Mesenteric fat pad (tissue), 1 donor: ENCODE measurements at places on chromosomes 1 and 21.

DNA sequence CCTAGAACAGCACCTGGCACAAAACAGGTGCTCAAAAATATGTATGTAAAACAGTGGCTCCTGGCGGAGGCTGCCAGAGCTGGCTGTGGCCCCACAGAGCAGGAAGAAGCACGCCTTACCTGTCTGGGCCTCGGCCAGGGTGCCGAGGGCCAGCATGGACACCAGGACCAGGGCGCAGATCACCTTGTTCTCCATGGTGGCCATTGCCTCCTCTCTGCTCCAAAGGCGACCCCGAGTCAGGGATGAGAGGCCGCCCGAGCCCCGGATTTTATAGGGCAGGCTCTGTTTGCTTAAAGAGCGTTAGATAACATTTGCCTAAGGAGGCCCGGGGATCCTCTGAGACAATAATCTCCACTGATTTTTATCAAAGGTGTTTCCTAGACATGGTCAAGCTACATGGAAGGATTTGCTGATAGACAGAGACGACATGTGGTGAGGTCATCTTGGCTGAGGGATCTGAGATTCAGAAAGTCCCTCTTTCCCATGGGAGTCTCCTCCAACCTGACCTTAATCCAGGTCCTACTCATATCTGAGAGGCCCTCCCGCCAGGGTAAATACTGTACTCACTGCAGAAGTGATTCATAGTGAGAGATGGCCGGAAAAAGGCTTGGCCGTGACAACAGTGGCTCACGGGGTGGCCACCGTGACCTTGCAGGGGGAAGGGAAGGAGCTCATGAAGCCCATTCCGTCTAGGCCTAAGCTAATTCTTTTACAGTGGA lies at the start of gene TFF1:
Gene TFF1, minus strand, starts transcription at position 244 of the 719 bp plus-strand sequence. Its CDS starts 40 bp downstream, at position 204.
- DNase-seq: no peak

GRCh38 chr1:91764471-91765115 lies 121.4 kb downstream of the TGFBR3 start:
- no peak for DNase-seq

DNA sequence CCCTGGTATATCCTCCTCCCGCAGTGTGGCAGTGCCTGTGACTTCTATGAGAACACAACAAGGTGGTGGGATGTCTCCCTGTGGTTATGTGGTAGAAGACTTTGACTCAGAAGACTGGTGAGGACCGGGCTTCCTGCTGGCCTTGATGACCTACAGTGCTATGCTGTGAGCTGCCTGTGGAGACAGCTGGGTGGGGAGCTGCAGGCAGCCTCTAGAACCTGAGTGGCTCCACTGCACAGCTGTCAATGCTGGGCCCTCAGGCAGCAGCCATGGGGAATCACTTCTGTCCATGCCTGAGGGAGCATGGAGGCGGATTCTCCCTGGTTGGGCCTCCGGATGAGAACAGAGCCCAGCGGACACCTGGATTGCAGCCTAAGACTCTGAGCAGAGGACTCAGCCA lies 14.9 kb downstream of the SLC1A7 start:
- DNase-seq: no peak

DNA sequence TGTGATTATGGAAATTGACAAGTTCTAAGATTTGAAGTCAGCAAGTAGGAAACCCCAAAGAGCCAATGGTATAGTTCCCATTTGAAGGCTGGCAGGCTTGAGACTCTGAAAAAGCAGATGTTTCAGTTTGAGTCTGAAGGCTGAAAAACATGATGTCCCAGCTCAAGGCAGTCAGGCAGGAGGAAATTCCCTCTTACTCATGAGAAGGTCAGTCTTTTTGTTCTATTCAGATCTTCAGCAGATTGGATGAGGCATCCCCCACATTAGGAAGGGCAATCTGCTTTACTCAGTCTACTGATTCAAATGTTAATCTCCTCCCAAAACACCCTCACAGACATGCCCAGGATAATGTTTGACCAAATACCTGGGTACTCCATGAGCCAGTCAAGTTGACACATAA lies 372.5 kb upstream of the ST6GALNAC5 start:
- no peak for DNase-seq

DNA sequence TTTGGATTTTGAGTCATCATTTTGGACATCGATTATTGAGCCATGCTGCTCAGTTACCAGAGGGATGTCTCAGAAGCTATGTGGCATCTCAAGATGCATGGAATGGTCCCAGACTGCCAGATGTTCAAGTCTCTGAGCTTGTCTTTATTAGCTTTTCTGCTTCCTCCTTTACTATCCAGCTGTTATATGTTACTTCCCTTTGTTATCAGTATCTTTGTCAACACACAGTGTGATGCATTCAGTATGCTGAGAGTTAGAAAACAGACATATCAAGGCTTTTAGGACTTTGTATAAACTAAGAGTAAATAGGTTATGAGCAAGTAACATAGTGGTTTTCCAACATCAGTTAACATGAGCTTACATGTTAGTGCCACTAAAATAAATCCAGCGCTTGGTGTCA lies 474.5 kb downstream of the DSCAM start:
- no peak for DNase-seq

- DNase-seq: no peak
Observed at GRCh38 chr1:229838204-229838603, 212.2 kb downstream of the URB2 start.

DNA sequence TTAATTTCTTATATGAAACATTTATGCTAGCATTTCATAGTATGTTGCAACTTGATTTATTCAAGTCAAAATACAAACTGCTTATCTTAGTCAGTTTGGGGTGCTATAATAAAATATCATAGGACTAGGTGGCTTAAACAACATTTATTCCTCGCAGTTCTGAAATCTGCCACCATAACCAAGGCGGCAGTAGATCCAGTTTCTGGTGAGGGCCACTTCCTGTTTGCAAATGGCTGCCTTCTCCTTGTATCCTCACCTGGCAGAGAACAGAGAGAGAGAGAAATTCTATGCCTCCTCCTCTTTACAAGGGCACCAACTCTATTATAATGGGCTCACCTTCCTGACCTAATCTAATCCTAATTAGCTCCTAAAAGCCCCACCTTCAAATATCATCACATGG lies 76.1 kb upstream of the RGS2 start:
- no peak for DNase-seq

DNA sequence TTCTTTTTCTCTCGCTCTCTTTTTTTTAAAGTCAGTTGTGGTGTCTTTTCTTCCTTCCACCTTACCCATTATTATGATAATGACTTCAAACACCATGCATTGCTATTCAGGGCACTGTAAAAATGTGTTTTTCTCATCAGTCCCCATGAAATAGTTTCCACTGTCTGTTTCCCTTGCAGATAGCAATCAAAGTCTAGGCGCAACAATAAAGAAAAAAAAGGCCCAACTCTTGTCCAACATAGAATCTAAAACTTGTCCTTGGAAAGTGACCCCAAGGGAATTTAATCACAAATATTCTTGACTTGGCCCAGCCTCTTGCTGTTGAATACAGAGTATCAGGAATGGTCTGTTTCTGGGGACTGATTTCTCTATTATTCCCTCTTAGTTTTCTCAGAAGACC lies 382.5 kb downstream of the PLPP3 start:
- DNase-seq: no peak

DNA sequence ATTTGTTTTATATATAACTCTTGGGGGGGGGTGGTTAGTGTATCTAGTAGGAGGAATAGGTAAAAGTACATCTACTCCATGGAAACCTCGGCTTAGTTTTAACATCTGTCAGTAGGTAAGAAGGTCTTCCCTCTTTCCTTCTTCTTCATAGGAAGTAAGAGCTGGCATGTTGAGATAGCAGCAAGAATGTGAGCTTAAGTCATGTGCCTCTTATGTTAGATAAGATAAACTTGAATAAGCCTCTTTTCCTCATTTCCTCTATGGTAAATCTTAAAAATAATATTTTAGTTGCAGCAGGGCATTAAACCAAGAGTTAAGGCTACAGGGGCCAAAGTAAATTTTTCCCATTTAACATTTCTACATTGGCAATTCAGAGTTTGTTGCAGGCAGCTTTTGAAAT lies 100.4 kb downstream of the MAP3K21 start:
- DNase-seq: no peak

DNA sequence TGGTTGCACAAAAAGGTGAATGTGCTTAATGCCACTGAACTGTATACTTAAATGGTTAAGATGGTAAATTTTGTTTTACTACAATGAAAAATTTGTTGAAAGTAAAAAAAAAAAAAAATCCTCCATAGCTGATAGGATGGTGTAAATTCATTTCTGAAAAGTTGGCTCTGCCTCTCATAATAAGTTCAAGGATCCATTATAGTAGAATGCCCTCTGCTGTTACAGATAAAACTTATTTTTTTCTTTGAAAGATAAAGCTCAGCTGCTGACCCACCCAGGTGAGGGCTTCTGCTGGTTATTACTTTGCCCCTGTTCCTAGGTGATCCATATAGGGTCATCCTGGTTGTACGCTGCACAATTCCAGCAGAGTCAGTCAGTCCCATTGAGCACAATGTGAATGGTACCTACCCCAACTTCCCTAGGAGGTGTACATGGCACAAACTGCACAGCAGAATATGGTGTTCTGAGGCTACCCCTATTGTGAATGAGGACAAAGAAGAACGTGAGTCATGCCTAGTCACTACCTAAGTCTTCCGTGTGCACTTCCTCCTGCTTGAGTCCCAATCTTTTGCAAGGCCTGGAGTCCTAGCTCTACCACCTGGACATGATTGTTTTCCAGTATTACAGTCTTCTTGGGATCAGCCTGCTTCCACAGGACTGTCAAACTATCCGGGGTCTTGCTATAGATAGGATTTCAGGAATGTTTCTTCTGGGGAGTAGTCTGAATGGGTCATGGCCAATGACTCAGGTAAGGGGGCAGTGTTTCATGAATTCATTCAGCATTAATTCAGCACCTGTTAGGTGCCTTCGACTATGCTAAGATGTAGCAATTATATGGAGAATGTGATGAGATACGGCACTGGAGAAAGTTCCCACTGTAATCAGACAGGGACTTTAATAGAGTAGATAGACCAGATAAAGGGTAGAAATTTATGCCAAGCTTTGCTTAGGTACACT lies 20.8 kb upstream of the CD5L start:
- DNase-seq: no peak

DNA sequence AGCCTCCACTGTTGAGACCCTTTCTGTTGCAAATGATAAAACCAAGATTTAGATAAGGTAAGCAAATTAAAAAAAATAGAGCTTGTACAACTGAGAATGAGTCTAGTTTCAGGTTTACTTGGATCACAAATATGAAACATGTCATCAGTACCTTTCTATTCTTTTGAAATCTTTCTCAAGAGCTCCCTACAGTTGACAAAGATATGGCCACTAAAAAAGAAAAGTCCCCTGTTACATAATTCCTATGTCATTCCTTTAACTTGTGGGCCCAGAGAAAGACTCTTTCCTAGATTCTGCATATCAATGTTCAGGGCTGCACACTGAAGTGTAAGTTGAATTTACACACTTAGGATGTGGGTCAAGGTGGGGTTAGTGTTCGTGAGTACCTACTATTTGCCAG lies 168.1 kb downstream of the PLA2G4A start:
- DNase-seq: no peak

DNA sequence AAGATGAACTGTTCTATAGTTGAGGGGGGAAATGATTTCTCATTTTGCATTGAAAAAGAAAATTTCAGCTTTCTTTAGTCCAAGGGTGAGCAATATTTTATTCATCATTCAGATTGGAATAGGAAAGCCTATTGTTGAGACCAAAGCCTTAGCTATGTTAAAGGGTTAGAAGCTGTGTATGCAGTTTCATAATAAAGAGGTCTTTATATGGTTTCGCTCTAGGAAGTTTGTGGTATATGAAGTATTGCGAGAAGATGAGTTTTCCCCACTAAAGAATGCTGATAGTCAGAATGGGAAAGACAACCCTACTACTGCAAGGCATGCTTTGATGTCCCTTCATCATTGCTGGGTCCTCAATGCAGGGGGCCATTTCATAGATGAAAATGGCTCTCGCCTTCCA lies 28.6 kb downstream of the UAP1 start:
- no peak for DNase-seq

GRCh38 chr1:178399177-178399728 lies 97.5 kb downstream of the CLEC20A start:
- DNase-seq: no peak

DNA sequence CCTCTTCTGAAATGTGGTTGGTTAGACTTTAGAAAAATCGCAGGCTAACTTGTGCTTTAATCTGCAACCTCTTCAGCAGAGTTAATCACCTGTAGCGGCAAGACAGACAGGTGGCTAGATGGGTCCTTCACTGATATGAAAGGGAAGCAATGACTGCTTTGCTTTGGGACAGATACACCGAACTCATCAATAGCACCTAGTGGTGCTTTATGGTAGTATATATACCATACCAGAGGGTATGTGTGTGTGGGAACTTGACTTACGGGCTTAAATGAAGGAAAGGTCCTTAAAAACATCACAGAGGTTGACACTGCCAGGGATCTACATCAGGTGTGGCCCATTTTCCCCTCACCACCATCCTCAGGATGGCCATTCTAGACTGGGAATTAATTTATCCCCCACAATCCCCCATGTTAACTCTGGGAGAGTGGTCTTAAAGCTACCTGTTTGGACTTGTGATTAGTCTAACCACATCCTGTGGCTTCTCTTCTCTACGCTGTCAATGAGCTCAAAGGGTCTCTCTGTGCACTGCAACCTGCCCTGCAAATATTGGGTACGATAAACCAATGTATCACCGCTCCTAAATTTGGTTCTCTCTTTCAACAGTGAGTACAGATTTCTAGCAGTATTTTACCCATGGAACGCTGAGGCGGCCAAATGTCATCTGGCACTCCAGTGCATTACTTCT lies 162.7 kb downstream of the SIPA1L2 start:
- DNase-seq: no peak

GRCh38 chr1:209072481-209072880 lies 511.0 kb upstream of the CAMK1G start:
- no peak for DNase-seq
